Bronchus fibroblast of lung (primary cell): ENCODE measurements at places on chromosomes 16 and 17. TPM values are rescaled to one million over a fixed set of nuclear protein-coding genes. Genes with fewer than 3 reads are reported as not detected.

The SHISA9 gene
- total RNA-seq, result not detected in 2 replicates

The FBXW10 gene
- total RNA-seq, result not detected in 2 replicates

The BCAR1 gene
- 73.9 and 76.3 TPM in 2 replicates for total RNA-seq

The KRTAP9-8 gene
- not detected in 2 replicates for total RNA-seq

The DHRS7B gene
- 12.3 and 19.8 TPM in 2 replicates for total RNA-seq

The SALL1 gene
- 0.17 and 0.30 TPM in 2 replicates for total RNA-seq

The PYY gene
- 0.45 and 0.50 TPM in 2 replicates for total RNA-seq

The SGCA gene
- total RNA-seq, result 0.15 TPM in 1 of 2 replicates, not detected in the other

The ADAP2 gene
- 2.2 and 2.7 TPM in 2 replicates for total RNA-seq

The NOS2 gene
- total RNA-seq, result not detected in 2 replicates

The CIBAR2 gene
- total RNA-seq, result not detected in 2 replicates
